ENCODE measurements at places on chromosomes 1 and 21. TPM values are rescaled to one million over a fixed set of nuclear protein-coding genes. Genes with fewer than 3 reads are reported as not detected.

Gene CTSE
- not detected for total RNA-seq

Gene DCDC2B
- 0.21 TPM for total RNA-seq

Gene CLCA1
- total RNA-seq: not detected

Gene CFAP126
- total RNA-seq: 0.76 TPM

Gene MAP1LC3C
- total RNA-seq: not detected

Gene RNU1-1
- total RNA-seq: 1,100 TPM

Gene OVAAL
- not detected for total RNA-seq

Gene GPR153
- 1.6 TPM for total RNA-seq

Gene FMO3
- not detected for total RNA-seq

Gene ILDR2
- total RNA-seq: 18.5 TPM

Gene LORICRIN
- total RNA-seq: not detected

Gene LCE2B
- total RNA-seq: not detected

Gene SMAP2
- 586 TPM for total RNA-seq

Gene CXADR
- 0.48 TPM for total RNA-seq

Gene LIN9
- total RNA-seq: 11.3 TPM

Gene GJA9
- total RNA-seq: not detected

Gene CNTN2
- not detected for total RNA-seq

Gene TRABD2B
- total RNA-seq: not detected

Gene LPAR3
- 0.24 TPM for total RNA-seq
